B cell (primary cell): ENCODE measurements at places on chromosomes 5 and 9. TPM values are rescaled to one million over a fixed set of nuclear protein-coding genes. Genes with fewer than 3 reads are reported as not detected.

GRCh38 chr5:124071039-124071438 lies 559.1 kb downstream of the CSNK1G3 start:
- H3K36me3 ChIP-seq = no peaks in the 10 kb centered on the region
- H3K27ac ChIP-seq = no peak overlapping the region
- no peaks in the 10 kb centered on the region for H3K27me3 ChIP-seq
- no peak overlapping the region for H3K4me3 ChIP-seq
- DNase-seq = no peak
- peaks cover 4% of the 10 kb centered on the region for H3K4me1 ChIP-seq

DNA sequence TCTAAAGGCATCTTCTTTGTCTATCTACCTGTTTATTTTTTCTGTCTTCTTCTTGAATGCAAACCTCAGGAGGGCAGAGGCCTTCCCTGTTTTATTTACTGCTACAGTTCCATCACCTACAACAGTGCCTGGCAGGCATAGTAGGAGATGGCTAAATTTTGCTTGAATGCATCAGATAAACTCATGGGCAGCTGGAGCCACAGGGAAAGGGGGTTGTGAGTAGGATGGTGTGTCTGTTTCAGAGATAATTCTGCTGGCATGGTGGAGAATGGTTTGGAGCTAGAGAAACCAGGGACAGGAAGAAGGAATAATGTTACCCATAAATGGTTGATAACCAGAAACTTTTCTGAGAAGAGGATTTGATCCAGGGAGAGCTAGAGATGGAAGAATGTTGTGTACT lies 189.8 kb upstream of the BRINP1 start:
- DNase-seq = no peak
- H3K27ac ChIP-seq = no peak overlapping the region
- peaks cover 7% of the 10 kb centered on the region for H3K4me1 ChIP-seq
- H3K36me3 ChIP-seq = no peaks in the 10 kb centered on the region

DNA sequence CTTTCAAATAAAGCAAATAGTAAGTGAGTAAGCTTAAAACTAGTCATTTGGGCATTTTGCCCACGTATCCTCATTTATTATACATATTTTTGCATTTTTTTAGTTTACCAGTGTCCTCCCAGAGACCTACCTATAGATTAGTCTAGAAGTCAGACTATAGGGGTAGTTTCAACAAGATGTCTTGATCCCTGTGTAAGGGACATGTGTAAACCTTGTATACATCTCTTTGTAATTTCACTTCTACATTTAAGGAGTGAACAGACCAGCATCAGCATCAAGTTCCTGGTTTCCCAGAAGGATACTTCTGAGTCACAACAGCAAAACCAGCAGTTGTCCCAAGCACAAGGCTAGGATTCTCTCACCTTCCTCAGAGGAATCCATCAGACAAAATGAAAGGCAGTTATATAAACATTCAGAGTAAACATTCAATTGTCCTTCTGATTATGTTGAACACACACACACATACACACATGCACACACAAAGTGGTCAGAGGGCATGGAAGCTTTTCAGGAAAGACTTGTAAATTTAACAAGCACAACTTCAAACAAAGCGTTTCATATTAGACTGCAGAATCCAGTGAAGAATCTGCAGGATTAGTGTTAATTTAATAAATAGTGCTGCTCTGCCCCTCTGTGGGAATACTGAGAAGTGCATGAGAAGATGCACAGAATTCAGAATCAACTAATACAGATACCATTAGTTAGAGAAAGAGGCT lies 55.4 kb downstream of the HINT1 start:
- no peaks in the 10 kb centered on the region for H3K4me1 ChIP-seq
- no peak overlapping the region for H3K4me3 ChIP-seq
- H3K27ac ChIP-seq = no peak overlapping the region

DNA sequence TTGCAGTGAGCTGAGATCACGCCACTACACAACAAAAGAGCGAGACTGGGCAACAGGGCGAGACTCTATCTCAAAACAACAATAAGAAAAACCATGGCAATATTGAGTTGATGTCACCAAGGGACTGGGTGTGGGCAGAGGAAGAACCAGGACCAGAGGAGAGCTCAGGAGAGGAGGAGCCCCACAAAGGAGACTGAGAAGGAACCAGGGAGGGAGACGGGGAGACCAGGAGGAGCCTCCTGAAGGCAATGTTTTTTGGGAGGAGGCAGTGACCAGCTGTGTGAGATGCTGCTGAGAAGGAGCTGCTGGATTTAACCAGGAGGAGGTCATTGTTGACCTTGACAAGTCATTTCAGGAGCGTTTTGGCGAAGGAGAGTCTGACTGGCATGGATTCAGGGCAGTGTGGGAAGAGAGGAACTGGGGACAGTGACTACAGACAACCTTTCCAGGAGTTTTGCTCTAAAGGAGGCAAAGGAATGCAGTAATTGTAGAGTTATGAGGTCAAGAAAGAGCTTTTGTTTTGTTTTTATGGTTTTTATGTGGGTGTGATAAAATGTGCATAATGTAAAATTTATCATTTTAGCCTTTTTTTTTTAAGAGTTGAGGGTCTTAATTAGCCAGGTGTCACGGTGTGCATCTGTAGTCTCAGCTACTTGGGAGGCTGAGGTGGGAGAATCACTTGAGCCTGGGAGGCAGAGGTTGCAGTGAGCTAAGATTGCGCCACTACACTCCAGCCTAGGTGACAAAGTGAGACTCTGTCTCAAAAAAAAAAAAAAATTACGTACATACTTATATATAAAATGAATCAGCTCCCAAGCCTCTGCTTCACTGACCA lies 17.9 kb downstream of the TRUB2 start:
- H3K36me3 ChIP-seq = no peaks in the 10 kb centered on the region
- H3K27me3 ChIP-seq = no peaks in the 10 kb centered on the region
- no peak overlapping the region for H3K27ac ChIP-seq
- H3K4me1 ChIP-seq = no peaks in the 10 kb centered on the region
- no peak for DNase-seq
- H3K4me3 ChIP-seq = no peak overlapping the region

GRCh38 chr5:14179446-14179845 lies 36.3 kb downstream of the TRIO start:
- peaks cover 11% of the 10 kb centered on the region for H3K4me1 ChIP-seq
- no peak overlapping the region for H3K4me3 ChIP-seq
- no peaks in the 10 kb centered on the region for H3K27me3 ChIP-seq
- H3K27ac ChIP-seq = no peak overlapping the region
- no peak for DNase-seq
- H3K36me3 ChIP-seq = no peaks in the 10 kb centered on the region

- no peak for DNase-seq
- H3K27me3 ChIP-seq = no peaks in the 10 kb centered on the region
- peak overlapping the region; percentile 94 for H3K4me3 ChIP-seq
- H3K4me1 ChIP-seq = peaks cover 20% of the 10 kb centered on the region
- H3K36me3 ChIP-seq = peaks cover 5% of the 10 kb centered on the region
Observed at GRCh38 chr9:133031496-133031911, 707 bp downstream of the GTF3C5 start.

DNA sequence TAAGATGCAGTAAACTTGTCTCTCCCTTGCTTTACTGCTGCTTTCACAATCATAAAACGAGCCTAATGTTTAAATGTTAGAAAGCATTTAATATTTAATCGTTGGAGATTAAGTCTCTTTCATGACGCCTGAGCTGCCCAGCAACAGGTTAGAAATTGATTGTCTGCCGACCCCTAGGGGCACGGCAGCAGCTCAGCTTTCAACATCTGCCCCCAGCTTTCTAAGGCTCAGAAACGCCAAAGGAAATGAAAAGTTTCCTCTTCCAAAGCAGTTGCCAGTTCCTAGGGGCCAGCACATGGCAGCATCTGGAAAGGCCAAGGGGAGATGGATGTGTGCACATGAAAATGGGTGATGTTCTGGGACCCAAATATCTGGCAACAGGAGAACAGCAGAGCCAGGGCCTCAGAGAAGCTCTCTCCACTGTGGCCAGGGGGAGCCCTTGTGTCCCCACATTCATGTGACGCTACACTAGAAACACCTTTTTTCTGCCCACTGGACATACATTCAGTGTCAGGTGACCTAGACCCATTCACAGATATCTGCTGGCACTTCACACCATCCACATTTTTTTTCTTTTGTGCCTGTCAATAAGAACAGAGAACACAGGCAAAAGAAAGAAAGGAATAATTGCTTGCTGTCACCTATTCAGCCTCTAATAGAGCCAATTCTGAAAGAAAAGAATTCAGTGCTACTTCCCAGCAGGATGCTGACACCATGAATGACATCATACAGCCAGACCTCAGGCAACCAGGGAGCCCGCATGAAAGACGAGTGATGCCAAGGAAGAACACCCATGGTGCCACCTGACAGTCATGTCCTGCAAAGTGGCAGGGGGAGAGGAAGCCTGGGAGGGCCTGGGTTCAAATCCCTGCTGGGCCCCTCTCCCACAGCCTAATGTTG lies 205.0 kb upstream of the TAS2R1 start:
- DNase-seq = no peak
- no peaks in the 10 kb centered on the region for H3K36me3 ChIP-seq
- H3K27me3 ChIP-seq = no peaks in the 10 kb centered on the region
- H3K4me1 ChIP-seq = no peaks in the 10 kb centered on the region
- no peak overlapping the region for H3K27ac ChIP-seq

DNA sequence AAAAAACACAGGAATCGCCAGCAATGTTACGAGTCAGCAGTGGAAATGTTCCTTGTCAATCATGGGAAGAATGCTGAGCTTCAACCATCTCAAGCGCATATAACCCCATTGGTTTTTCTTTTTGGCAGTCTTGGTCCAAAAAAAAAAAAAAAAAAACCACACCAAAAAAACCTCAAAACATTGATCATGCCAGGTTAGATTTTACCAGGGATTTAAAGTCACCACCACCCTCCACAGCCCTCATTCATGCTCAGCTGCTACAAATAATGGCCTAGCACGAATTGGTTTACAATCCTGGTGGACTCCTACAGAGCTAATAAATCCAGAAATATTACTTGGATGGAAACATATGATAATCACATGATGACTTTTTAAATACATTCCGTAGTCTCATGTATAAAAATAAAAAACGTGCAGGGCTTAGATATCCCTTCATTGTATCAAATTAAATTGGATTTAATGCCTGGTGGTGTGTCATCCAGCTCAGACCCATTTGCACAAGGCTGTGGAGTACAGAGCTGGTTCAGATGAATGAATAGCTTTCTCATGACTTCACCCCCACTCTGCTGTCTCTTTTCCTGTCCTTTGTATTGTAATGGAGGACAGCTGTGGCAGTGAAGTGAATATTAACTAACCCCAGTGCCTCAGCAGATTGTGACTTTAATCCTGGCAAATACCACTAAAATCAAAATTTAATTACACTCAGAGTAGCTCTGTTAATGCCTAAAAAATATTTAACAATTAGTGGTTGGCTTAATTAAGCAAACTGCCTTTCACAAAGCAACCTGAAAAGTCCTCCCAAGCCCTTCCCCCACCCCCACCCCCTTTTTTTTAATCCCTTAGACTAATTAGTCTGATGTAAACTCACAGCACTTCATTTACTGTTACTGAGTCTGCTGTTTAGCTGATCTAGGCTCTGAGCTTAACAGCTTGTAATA lies 626.5 kb upstream of the ZNF608 start:
- no peak for DNase-seq
- H3K36me3 ChIP-seq = no peaks in the 10 kb centered on the region

GRCh38 chr5:151157426-151158286 lies at the start of gene ANXA6:
ANXA6 (minus strand) TSS chr5:151157779; CDS start chr5:151147901, 9,878 bp downstream.
- H3K4me3 ChIP-seq = peak within 1 kb of the TSS; percentile 89
- peak; percentile 72 for DNase-seq
- H3K36me3 ChIP-seq = no peaks in the 10 kb centered on the region
- H3K27ac ChIP-seq = peak within 1 kb of the TSS; percentile 91

GRCh38 chr5:131997026-131997726 lies 14.3 kb downstream of the ACSL6 start:
- no peaks in the 10 kb centered on the region for H3K27me3 ChIP-seq
- H3K27ac ChIP-seq = no peak overlapping the region
- DNase-seq = no peak
- no peaks in the 10 kb centered on the region for H3K36me3 ChIP-seq
- H3K4me3 ChIP-seq = no peak overlapping the region

GRCh38 chr9:108724122-108724521 lies 131.7 kb downstream of the ACTL7B start:
- H3K27me3 ChIP-seq = no peaks in the 10 kb centered on the region
- DNase-seq = no peak
- H3K4me3 ChIP-seq = no peak overlapping the region
- no peak overlapping the region for H3K27ac ChIP-seq
- H3K36me3 ChIP-seq = no peaks in the 10 kb centered on the region

GRCh38 chr5:172668594-172669071 lies 27.6 kb downstream of the NEURL1B start:
- no peaks in the 10 kb centered on the region for H3K4me1 ChIP-seq
- no peaks in the 10 kb centered on the region for H3K27me3 ChIP-seq
- no peaks in the 10 kb centered on the region for H3K36me3 ChIP-seq
- DNase-seq = no peak
- H3K27ac ChIP-seq = no peak overlapping the region

GRCh38 chr5:36985387-36985786 lies 108.8 kb downstream of the NIPBL start:
- H3K36me3 ChIP-seq = peaks cover 8% of the 10 kb centered on the region
- DNase-seq = no peak
- no peak overlapping the region for H3K4me3 ChIP-seq
- H3K27ac ChIP-seq = no peak overlapping the region
- no peaks in the 10 kb centered on the region for H3K27me3 ChIP-seq

GRCh38 chr9:15101095-15101494 lies 190.9 kb upstream of the FREM1 start:
- no peaks in the 10 kb centered on the region for H3K4me1 ChIP-seq
- no peaks in the 10 kb centered on the region for H3K27me3 ChIP-seq
- H3K27ac ChIP-seq = no peak overlapping the region

The CDH6 gene
- not detected in 2 replicates for total RNA-seq

The SKP2 gene
- total RNA-seq = 26.7 and 33.0 TPM in 2 replicates

The PCDHGB4 gene
- total RNA-seq = 1.6 and 1.8 TPM in 2 replicates

The ZBED3 gene
- total RNA-seq = 1.2 and 1.6 TPM in 2 replicates

The AGXT2 gene
- total RNA-seq = not detected in 2 replicates

The FBXO10 gene
- total RNA-seq = 67.3 and 68.0 TPM in 2 replicates

The PCDHB7 gene
- total RNA-seq = not detected in 2 replicates

The ARHGEF39 gene
- 0.53 and 0.62 TPM in 2 replicates for total RNA-seq
